ENCODE measurements at places on chromosomes 4 and X.

DNA sequence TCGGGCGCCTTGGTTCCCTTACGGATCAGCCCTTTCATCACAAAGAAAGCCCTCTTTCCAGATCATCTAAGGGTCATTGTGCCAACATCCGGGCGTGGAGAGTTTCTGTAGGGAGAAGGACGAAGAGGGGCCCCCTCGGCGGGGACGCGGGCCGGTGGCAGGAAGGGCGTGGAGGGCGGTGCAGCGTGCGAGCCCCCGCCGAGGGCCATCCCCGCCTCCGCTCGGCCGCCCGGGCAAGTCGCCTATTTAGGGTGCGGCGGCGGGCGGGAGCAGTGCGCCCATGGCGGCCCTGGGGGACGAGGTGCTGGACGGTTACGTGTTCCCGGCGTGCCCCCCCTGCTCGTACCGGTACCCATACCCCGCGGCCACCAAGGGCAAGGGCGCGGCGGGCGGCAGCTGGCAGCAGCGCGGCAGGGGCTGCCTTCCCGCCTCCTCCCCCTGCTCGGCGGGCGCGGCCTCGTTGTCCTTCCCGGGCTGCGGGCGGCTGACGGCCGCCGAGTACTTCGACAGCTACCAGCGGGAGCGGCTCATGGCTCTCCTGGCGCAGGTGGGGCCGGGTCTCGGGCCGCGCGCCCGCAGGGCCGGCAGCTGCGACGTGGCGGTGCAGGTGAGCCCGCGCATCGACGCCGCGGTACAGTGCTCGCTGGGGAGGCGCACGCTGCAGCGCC, at the start of gene ZAR1:
TSS of gene ZAR1 (plus strand) at position 241 of the 668 bp plus-strand sequence. CDS start at position 281, 40 bp downstream.
- DNase-seq, result no peak

- DNase-seq, result no peak
Observed at GRCh38 chrX:80223982-80224579, 196.2 kb upstream of the TENT5D start.

DNA sequence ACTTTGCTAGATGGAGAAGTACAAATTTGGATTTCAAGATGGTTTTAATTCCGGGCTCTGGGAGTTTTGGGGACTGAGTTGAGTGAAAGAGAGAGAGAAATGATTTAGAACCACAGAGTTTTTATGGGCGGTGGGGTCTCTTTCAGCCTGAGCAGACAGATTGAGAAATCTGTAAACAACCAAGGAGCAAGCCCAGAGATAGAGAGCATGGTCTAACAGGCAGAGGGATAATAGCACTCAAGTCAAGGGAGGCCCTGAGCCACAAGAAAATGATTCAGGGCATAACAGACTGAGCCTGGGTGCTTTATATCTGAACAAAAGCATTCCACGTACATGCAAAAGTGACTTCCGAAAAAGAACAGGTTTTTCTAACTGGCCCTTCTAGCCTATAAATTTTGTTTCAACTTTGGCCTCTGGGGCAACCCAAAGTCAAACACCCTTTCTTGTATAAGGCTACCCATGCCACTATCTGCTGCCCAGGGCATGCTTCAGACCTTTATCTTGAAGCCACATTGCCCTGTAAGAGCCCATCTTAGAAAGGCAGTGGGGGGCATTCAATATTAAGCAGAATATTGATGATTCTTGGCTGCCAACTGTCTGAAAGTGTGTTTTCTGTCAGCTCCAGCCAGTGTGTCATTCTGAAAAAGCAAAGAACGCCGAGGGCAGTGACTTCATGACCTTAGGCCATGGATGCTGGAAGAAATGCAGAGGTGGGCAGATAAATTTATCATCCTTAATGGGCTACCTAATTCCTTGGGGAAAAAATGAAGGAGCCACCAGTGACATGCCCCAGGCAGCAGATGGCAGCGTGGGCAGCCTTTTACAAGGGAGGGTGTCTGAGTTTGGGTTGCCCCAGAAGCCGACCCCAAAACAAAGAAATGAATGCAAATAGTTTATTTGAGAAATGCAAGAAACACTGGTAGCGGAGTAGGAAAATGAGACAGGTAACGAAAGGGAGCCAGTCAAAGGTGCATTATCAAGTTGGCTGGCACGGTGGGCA, 637.6 kb downstream of the MID1IP1 start:
- no peak for DNase-seq

- DNase-seq, result no peak
Observed at GRCh38 chrX:55039471-55039870, 8.7 kb upstream of the ALAS2 start.

GRCh38 chrX:129823522-129823921, 20.2 kb downstream of the ZDHHC9 start:
- no peak for DNase-seq

DNA sequence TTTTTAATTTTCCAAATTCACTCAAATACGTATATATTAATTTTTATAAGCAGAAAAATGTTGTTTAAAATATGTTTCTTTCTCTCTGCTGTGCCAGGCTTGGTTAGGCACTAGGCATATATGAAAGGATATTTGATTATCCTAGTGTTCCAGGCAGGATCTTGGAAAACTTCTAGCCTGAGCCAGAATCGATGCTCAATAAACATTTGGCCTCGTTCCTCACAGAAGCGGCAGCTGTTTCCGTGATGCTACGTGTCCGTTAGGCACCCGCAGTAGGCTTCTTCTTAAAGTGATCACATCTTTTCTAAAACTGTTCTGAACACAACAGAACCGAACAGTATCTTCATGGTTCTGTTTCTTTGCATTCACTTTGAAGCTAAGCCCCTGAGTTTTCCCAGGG, 50.1 kb upstream of the CRMP1 start:
- DNase-seq, result no peak

DNA sequence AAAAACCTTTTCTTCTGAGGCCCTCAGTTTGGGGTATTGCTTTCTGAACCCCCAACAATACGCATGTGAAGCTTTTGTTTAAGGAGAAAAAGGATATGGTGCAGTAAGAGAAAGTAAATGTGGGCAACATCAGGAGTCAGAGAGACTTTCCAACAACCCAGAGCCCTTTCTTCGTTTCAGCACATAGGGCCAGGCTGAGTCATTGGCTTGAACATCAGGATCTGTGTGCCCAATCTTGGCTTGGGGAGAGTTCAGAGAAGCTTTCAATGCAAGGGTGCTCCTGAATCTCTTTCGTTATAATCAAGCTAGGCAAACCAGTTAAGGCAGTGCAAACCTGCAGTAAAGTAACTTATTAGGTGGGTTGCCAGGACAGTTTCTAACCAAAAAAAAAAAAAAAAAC, 191.2 kb downstream of the FRMPD4 start:
- no peak for DNase-seq

DNA sequence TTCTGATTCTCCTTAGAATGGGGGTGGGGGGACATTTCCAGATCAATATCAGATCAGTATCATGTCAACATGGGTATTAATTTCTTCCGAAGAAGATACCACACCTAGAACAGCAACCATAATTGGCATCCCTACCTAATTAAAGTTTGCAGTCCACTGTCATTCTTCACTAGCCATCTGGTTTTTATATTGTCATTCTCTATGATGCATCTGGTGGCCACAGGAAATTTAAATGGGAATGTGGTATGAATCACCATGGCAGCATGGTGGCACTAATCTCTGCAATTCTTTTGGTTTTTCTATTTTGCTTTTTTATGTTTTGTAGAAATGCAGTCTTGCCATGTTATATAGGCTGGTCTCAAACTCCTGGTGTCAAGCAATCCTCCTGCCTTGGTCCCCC, 16.6 kb upstream of the UBE2D3 start:
- no peak for DNase-seq

- no peak for DNase-seq
Observed at GRCh38 chrX:132409780-132410556, 78.9 kb downstream of the MBNL3 start.

GRCh38 chr4:111031001-111031579, 408.2 kb upstream of the PITX2 start:
- no peak for DNase-seq

DNA sequence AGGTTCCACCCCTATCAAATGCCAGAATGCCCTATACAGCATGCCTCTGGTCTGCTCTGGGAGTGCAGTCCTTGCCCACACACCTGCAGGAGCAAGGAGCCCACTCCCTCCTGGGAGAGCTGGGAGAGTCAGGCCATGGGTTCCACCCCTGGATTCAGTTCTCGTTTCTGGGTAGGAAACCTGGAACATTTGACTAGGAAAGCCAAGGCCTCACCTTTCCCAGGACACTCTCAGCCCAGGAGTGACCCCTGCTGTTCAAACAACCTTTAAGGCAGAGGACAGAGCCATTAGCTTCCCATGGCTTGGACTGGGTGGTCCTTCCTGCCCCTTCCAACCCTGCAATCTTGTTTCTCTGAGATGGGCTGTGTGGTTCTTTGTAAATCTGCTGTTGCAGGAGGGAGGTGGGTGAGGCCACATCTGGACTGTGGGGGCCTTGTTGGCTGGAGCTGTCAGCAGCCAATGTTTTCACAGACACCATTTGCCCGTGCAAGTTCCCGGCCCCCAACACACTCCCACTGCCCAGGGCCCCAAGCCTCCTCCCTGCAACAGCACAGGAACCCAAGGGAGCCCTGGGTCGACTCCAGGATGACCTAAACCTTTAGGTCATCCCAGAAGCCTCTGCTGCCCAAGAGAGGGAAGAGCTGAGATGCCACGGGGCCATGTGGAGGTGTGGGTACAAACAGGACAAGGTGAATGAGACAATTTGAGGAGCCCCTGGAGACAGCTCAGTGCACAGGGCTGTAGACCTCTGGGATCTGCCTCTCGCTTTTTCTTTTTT, 104.4 kb downstream of the PJA1 start:
- DNase-seq, result no peak

GRCh38 chr4:1992468-1993168, 16.2 kb downstream of the NELFA start:
- DNase-seq, result no peak

DNA sequence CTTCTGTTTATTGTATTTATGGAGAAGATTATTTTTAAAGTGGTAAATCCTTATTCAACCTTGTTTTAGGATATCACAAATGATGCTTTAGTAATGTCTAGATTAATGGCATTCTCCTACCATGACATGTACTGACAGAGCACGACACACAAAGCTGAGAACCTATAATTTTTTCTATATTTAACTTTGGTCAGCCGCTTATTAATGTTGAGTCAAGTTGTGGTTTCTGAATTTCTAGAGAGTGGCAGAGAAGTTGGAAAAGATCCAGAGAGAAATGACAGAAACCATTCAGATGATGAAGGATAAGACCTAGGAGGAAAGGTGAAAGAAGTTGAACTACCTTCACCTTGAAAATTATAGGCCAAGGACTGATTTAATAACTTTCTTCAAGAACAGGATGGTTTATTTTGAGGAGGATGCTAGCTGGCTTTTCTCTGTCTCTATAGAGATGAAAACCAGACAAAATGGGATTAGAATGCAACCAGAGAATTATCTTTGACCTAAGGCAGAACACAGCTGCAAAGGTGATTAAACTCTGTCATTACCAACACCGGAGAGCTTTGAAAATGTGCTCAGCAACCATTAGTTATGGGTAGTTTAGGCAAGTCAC, 62.6 kb upstream of the TSPAN5 start:
- DNase-seq, result no peak

GRCh38 chrX:22141047-22141730, 109.1 kb downstream of the PHEX start:
- DNase-seq, result no peak

DNA sequence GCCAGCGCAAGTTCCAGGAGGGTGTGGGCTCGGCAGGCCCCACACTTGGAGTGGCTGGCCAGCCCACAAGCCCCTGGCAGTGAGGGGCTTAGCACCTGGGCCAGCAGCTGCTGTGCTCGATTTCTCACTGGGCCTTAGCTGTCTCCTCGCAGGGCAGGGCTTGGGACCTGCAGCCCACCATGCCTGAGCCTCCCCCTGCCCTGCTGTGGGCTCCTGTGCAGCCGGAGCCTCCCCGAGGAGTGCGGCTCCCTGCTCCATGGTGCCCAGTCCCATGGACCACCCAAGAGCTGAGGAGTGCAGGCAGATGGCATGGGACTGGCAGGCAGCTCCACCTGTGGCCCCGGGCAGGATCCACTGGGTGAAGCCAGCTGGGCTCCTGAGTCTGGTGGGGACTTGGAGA, 139.2 kb upstream of the CXCL13 start:
- no peak for DNase-seq

DNA sequence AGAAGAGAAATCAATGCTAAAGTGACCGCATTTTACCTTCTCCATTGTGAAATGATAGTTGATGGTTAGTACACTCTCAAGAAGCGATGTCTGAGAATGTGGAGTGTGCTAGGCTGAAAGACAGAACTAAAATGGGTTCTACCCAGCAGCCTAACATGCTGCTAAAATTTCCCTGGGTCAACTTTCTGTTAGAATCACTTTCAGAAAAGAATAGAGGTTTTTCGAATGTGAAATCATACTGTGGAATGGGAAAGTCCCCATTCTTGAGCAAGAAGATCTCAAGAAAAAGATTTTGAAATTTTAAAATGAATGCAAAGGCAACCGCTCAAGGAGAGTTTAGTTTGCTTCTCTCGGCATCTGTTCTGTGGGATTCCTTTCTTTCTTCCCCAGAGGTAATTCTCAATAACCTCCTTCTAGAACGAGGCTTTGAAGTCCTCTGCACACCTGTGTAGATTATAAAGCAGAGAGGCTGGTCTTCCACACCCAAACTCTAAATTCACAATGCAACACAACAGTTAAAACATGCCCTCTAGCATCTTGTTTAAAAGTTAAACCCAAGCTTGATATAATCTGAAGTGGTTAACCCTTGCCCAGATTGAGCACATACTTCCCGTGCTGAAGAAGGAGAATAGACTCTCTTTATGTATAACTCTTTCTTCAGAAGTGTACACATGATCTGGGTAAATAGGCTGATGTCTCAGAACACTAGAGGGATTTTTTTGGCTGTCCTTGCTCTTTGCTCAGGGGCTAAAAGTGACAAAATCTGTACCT, 208.7 kb upstream of the KLF3 start:
- no peak for DNase-seq

DNA sequence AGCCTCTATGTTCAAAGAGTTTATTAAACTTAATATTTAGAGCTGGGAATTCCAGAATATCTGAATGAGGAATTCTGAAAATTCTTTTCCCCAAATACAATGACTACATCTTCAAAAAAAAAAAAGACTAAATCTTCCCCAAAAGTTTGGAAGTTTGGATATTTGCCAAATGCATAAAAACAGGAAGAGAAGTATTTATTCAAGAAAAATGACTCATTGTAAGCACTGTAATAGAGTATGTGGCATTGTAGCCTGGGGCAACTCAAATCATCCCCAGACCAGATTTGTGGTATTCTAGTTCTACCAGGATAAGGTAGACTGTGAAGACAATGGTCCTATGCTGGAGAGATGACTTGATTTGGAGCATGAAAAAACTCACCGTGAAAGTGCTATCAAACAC, 78.5 kb upstream of the PDHA2 start:
- no peak for DNase-seq

GRCh38 chr4:25524663-25525062, 131.0 kb upstream of the SLC34A2 start:
- DNase-seq, result no peak

- no peak for DNase-seq
Observed at GRCh38 chr4:39613093-39613656, 25.5 kb downstream of the SMIM14 start.

DNA sequence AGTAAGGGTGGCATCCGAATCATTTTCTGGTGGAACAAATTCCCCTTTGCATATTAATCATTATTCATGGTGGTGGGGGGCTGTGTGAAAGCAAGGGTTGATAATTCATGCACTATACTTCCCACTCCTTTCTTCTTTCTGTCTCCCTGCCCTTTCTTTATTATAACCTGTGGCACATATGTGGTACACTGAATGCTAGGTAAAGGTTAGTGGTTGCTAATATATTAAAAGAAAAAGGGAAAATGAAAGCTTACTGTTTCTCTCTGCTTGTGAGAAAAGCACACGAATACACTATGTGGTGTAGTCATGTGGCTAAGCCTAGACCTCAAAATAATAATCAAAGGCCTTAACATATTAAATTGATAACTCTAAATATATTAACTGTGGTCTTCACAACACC, 178.4 kb upstream of the RPS6KA3 start:
- DNase-seq, result no peak

Measured in activated T-cell treated with anti-CD3 and anti-CD28 coated beads for 4 hours (primary cell).